ENCODE measurements at places on chromosomes 6 and 20.

- DNase-seq, result no peak
Measured at GRCh38 chr6:116136933-116137340, 11.0 kb upstream of the COL10A1 start.

GRCh38 chr6:115668781-115669180 is 391.9 kb downstream of the FRK start:
- DNase-seq, result no peak

DNA sequence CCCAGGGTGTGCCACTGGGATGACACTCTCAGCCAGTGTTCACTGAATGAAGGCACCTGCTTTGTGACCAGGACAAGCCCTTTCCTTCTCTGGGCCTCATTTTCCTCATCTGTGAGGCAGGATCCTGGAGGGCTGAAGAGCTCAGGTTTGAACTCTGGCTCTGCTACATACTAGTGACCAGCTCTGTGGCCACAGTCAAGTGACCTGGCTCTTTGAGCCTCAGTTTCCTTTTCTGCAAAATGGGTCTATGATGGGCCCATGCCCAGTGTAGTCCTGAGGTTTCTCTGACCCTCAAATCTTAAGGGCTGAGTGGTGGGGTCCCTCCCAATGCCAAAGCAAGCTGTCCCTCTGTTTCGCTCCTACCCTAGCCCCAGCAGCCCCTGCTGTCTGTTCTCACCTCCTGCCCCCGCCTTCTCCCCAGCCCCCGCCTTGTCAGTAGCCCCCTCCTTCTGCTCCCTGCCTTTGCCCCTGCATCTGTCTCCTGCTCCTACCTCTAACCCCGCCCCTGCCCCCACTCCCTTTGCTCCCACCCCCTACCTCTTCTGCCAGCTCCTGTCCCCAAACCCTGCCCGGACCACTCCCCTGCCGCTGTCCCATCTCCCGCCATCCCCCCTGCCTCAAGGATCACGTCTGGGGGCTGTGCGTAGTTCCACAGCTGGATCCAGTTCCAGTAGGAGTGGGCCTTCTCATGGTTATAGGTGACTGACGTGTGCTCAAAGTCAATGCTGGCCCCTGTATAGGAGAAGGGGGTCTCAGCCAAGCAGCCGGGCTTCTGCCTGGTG is 17.0 kb downstream of the SUN5 start:
- DNase-seq, result no peak

DNA sequence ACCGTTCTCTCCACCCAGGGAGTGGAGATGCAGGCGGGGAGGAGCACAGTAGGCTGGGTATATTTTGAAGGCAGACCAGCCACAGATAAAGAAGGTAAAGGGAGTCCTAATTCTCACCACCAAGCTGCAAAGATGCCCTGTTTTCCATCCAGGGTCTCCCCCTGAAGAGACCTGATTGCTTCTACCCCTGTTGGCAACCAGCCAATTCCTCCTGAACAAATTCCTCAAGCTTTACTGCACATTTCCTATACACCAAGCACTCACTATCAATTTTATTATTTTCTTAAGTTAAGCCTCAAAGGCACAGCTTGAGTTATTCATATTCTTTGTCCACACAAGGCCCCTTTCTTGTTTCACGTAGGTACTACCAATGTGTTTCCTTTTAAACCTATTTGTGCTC is 214.4 kb downstream of the EYA2 start:
- no peak for DNase-seq

DNA sequence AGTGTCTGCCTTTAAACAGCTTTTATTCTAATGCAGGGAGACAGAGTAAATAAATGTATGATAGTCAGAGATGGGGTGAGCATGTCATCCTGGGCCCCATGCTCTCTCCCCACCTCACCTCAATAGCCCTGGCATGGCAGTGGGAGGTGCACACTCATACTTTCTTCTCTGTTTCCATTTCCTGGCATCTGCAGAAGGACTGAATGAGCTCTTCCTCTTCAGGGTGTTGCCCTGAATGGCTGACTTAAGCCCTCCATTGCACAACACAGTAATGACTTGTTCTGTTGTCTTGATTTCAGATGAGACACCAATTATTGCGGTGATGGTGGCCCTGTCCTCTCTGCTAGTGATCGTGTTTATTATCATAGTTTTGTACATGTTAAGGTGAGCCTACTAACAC is 57.0 kb upstream of the GNRH2 start:
- peak; percentile 10 for DNase-seq

- no peak for DNase-seq
Measured at GRCh38 chr6:167247814-167248595, 43.1 kb upstream of the UNC93A start.

GRCh38 chr20:59007665-59008511 is 834 bp upstream of the CTSZ start:
- DNase-seq, result no peak

- no peak for DNase-seq
Measured at GRCh38 chr6:120173250-120173649, 823.7 kb upstream of the MAN1A1 start.

DNA sequence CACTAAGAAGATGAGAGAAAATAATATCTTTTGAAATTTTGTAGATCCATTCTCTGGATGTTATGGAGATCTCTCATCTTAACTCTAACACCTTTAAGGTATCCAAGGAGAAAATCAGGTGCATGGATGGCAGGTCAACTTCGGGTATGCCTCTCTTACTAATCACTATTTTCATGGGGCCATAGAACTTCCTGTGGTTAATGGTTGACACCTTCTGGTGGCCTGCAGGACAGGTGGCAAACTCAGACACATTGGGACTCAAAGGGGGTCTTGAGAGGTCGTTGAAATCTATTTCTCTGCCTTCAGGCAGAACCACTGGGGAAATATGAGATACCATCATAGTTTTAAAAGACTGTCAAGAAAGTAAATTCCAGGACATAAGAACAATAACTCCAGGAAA is 76.5 kb downstream of the ADAT2 start:
- no peak for DNase-seq

- DNase-seq, result peak; percentile 89
Measured at GRCh38 chr6:37819802-37820717, 533 bp downstream of the ZFAND3 start.

- no peak for DNase-seq
Measured at GRCh38 chr6:15522427-15522826, 140.4 kb downstream of the DTNBP1 start.
